ENCODE measurements at places on chromosomes 7 and 10. TPM values are rescaled to one million over a fixed set of nuclear protein-coding genes. Genes with fewer than 3 reads are reported as not detected.

The KLF14 gene
- not detected for total RNA-seq

The A1CF gene
- not detected for total RNA-seq

The DDC gene
- 2.7 TPM for total RNA-seq

The RNF32 gene
- total RNA-seq, result 1.6 TPM

The PKD2L1 gene
- not detected for total RNA-seq

The HERC4 gene
- total RNA-seq, result 58.6 TPM

The EFCAB10 gene
- not detected for total RNA-seq

DNA sequence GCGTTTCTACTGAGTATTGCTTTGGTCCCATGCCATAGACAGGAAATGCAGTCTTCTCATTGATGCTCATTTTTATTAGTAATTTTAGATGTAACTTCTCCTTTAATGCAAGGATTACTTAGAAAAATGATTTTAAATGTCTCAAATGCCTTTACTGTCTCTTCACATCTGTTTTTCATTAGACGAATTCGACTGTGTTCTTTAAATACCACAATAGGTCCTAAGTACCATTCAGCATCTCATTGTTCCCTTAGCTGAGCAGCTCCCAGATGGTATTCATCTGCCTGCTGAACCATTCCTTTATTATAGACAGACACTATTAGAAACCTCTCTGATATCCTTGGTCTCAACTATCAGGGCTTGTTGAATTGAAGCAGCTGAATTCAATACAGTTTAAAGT, 113.6 kb downstream of the LSMEM1 start:
- no peak overlapping the region for H3K4me3 ChIP-seq
- H3K4me1 ChIP-seq, result no peaks in the 10 kb centered on the region
- DNase-seq, result no peak
- H3K27me3 ChIP-seq, result no peaks in the 10 kb centered on the region
- H3K36me3 ChIP-seq, result no peaks in the 10 kb centered on the region

- H3K27me3 ChIP-seq, result no peaks in the 10 kb centered on the region
- no peak for DNase-seq
- no peaks in the 10 kb centered on the region for H3K36me3 ChIP-seq
- H3K27ac ChIP-seq, result no peak overlapping the region
- H3K4me3 ChIP-seq, result no peak overlapping the region
Measured at GRCh38 chr10:28560617-28561016, 27.7 kb downstream of the WAC start.

DNA sequence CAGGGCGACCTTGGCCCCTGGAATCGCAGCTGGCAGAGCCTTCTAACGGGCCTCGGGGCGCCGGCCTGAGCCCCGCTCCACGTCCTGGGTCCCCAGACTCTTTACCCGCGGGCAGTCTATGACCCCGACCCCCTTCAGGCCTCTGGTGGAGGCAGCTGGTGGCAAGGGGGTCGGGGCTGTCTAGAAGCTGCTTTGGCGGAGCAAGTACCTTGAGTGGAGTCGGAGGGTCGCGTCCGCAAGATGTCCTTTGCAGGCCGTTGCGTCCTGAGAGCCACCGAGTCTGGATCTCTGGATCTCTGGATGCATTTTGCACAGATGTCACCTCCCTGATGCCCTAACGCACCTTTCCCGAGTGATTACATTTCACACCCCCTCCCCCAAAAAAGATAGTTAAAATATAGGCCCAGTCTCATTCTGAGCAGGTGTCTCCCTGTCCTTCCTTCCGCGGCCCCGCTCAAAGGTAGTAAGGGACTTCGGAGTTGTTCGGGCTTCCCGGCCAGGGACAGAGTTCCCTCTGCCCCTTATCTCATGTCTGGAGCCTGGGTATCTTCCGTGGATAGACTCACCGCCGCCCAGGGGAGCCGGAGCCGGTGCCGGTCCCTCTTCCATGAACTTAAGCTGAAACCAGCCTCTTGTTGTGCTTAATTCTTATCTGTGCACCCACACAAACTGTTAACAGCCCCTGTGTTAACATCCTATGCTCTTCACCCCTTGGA, 457 bp downstream of the ACADSB start:
- no peaks in the 10 kb centered on the region for H3K27me3 ChIP-seq
- H3K4me3 ChIP-seq, result peak overlapping the region; percentile 71
- peak; percentile 24 for DNase-seq
- no peaks in the 10 kb centered on the region for H3K36me3 ChIP-seq
- H3K27ac ChIP-seq, result peak overlapping the region; percentile 89

DNA sequence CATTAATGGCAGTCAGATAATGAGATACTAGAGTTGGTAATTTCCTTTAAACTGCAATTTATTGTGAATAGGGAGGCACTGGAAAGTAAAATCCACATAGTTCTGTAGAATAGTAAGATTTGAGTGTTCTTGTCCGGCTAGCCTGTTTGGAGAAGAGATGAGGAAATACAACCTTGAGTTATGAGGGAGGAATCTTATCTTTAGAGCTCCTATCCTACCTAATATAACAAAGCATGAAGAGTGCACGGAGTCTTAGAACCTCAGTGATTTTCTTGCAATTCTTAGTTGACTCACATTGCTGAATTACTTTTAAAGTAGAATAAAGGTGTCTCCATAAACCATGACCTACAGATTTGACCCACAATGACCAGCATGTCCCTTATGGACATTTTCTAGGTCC, 73.4 kb downstream of the ATAD1 start:
- H3K4me3 ChIP-seq, result no peak overlapping the region
- H3K27ac ChIP-seq, result no peak overlapping the region
- H3K27me3 ChIP-seq, result no peaks in the 10 kb centered on the region
- DNase-seq, result no peak
- no peaks in the 10 kb centered on the region for H3K4me1 ChIP-seq
- no peaks in the 10 kb centered on the region for H3K36me3 ChIP-seq

GRCh38 chr10:1523221-1523620, 214.1 kb downstream of the ADARB2 start:
- H3K36me3 ChIP-seq, result no peaks in the 10 kb centered on the region
- no peak overlapping the region for H3K27ac ChIP-seq
- H3K4me3 ChIP-seq, result no peak overlapping the region
- no peaks in the 10 kb centered on the region for H3K27me3 ChIP-seq
- DNase-seq, result no peak

GRCh38 chr7:116525298-116525912, 569 bp downstream of the CAV1 start:
- peak overlapping the region; percentile 95 for H3K4me3 ChIP-seq
- no peaks in the 10 kb centered on the region for H3K27me3 ChIP-seq
- H3K4me1 ChIP-seq, result peaks cover 44% of the 10 kb centered on the region
- H3K27ac ChIP-seq, result peak overlapping the region; percentile 99

DNA sequence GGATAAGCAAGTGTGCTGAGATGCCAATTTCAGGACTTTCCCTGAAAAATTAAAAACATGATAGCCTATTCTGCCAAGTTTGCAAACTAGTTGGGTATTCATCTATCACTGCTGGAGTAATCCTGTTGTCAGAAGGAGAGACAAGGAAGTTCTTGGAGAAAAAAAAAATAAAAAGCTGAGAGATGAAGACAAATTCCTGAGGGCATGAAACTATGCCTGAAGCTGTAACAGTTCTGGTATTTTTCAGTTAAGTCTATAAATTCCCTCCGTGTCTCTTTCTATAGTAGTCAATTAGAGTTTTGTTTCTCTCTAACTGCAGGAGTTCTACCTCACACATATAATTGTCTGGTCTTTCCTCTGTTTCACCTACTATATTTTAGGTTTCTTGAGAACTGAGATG, 95.7 kb downstream of the DGKB start:
- no peaks in the 10 kb centered on the region for H3K4me1 ChIP-seq
- H3K4me3 ChIP-seq, result no peak overlapping the region
- H3K36me3 ChIP-seq, result no peaks in the 10 kb centered on the region
- H3K27me3 ChIP-seq, result no peaks in the 10 kb centered on the region
- no peak overlapping the region for H3K27ac ChIP-seq

DNA sequence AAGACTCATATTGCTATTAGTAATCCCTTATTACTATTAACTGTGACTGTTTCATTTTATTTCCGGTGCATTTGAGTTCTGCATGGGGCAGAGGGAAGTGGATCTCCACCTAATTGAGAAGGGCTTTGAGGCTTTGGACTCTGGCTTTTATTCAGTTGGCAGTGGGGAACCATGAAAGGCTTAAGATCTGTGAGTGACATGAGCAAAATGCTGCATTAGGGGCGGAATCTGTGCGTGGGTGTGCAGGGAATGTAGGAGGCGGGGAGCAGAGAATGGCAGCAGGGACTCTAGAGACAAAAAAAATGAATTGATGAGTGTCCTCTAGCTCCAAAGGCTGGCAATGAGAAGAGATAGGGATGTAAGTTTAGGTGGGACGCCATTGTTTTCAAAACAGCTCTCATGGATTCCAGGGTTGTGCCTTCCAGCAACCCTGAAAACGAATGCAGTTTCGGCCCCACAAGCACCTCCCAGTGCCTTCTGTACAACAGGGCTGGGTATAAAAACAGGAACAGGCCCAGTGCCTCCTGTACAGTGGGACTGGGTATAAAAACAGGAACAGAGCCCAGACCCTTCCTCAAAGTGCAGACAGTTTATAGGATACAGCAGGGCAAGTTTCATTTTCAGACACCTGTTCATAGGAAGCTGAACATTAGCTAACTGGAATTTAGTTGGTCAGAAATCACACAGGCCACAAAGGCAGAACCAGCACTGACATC, 663.3 kb upstream of the FOXK1 start:
- no peak overlapping the region for H3K4me3 ChIP-seq
- H3K27me3 ChIP-seq, result no peaks in the 10 kb centered on the region
- H3K27ac ChIP-seq, result no peak overlapping the region

GRCh38 chr7:2638224-2638991, 6.6 kb downstream of the TTYH3 start:
- H3K27ac ChIP-seq, result peak overlapping the region; percentile 98
- peaks cover 90% of the 10 kb centered on the region for H3K4me1 ChIP-seq
- no peaks in the 10 kb centered on the region for H3K36me3 ChIP-seq
- no peak overlapping the region for H3K4me3 ChIP-seq

GRCh38 chr7:244974-245373, 45.0 kb upstream of the FOXL3 start:
- no peak overlapping the region for H3K4me3 ChIP-seq
- peaks cover 5% of the 10 kb centered on the region for H3K4me1 ChIP-seq
- peaks cover 16% of the 10 kb centered on the region for H3K36me3 ChIP-seq
- DNase-seq, result peak; percentile 24
- H3K27ac ChIP-seq, result no peak overlapping the region
- no peaks in the 10 kb centered on the region for H3K27me3 ChIP-seq

- H3K4me1 ChIP-seq, result no peaks in the 10 kb centered on the region
- DNase-seq, result peak; percentile 26
- no peaks in the 10 kb centered on the region for H3K27me3 ChIP-seq
- no peaks in the 10 kb centered on the region for H3K36me3 ChIP-seq
- no peak overlapping the region for H3K27ac ChIP-seq
Measured at GRCh38 chr7:113159746-113160339, 41.5 kb upstream of the SMIM30 start.

- no peaks in the 10 kb centered on the region for H3K36me3 ChIP-seq
- H3K27ac ChIP-seq, result no peak overlapping the region
- no peaks in the 10 kb centered on the region for H3K27me3 ChIP-seq
- no peak for DNase-seq
- H3K4me3 ChIP-seq, result no peak overlapping the region
- no peaks in the 10 kb centered on the region for H3K4me1 ChIP-seq
Measured at GRCh38 chr7:138632826-138633602, 68.1 kb downstream of the SVOPL start.

DNA sequence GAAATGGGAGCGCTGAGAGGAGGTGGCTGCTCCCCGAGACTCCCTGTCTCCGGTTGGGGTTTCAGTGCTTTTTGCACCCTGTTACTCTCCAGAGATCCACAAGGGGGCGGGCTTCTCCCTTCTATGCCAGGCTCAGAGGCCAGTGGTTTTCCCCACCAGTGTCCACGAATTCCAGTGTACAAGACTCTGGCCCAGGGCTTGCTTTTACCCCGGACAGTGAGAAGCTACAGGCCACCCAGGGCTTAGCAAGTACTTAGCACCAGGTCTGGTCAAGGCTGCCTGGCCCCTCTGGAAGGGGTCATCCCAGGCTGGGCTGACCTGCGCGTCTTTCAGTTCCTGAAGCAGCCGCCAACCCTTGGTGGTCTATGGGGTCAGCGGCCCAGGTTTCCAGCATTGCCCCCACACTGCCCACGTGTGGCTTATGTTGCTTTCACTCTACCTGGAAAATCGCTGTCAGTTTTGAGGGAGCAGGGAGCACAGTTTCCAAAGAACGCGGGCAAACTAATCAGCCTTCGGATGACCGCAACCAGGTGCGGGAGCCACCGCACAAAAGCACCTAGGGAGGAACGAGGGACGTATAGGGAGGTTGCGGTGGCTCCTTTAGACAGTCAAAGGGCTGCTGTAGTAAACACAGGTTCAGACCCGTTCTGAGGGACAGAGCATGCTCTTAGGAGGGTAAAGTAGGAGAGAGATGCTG, 6.8 kb downstream of the CYP26A1 start:
- H3K27me3 ChIP-seq, result peaks cover 2% of the 10 kb centered on the region
- H3K4me3 ChIP-seq, result no peak overlapping the region
- peak; percentile 59 for DNase-seq
- no peak overlapping the region for H3K27ac ChIP-seq
- H3K4me1 ChIP-seq, result no peaks in the 10 kb centered on the region
- no peaks in the 10 kb centered on the region for H3K36me3 ChIP-seq

All from thyroid gland (tissue), 4 donors.